Activated naive CD4-positive, alpha-beta T cell treated with anti-CD3 and anti-CD28 coated beads, Interleukin-2, amount 10 ng/mL, durations not matched to agents 7 days and 5 days (primary cell): ENCODE measurements at places on chromosomes 7 and 10.

DNA sequence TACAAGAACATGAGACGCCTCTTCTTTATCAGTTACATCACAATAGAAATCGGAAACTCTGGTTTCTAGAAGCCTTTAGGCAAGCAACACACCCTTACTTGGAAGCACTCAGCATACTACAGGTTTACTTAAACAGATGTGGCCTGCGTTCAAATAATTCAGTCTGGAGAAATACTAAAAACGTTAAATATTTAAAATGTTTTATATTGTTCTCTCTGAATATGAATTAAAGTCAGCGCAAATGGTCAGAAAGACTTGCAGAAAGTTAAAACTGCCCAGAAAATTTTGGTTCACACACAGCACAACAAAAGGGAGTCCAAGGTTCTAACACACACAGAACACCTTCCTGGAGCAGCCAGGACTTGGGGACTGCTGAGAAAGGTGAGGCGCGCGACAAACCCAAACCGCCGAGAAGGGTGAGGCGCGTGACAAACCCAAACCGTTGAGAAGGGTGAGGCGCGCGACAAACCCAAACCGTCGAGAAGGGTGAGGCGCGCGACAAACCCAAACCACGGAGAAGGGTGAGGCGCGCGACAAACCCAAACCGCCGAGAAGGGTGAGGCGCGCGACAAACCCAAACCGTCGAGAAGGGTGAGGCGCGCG lies 25.8 kb downstream of the ESYT2 start:
- DNase-seq = no peak

DNA sequence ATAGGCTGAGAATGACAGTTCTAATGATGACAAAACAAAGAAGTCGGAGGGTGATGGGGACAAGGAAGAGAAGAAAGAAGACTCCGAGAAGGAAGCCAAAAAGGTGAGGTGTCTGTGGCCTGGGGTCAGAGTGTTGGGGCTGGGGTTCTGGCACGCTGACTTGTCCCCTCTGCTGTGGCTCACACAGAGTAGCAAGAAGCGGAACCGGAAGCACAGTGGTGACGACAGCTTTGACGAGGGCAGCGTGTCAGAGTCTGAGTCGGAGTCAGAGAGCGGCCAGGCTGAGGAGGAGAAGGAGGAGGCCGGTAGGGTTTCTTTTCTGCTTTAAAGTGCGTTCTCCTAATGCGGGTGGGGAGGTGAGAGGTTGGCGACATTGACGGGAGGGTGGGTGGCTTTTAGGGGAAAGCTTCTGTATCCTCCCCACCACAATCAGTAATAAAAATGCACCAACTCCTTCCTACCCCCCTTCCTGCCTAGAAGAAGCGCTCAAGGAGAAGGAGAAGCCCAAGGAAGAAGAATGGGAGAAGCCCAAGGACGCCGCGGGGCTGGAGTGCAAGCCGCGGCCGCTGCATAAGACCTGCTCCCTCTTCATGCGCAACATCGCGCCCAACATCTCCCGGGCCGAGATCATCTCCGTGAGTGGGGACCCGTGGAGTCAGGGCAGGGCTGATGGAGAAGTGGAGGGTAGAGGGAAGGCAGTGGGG lies 4.6 kb downstream of the UFSP1 start:
- DNase-seq = no peak

- no peak for DNase-seq
Measured at GRCh38 chr10:27611744-27612550, 107.8 kb downstream of the RAB18 start.

- DNase-seq = no peak
Measured at GRCh38 chr10:107487284-107487683, 322.8 kb upstream of the SORCS1 start.

DNA sequence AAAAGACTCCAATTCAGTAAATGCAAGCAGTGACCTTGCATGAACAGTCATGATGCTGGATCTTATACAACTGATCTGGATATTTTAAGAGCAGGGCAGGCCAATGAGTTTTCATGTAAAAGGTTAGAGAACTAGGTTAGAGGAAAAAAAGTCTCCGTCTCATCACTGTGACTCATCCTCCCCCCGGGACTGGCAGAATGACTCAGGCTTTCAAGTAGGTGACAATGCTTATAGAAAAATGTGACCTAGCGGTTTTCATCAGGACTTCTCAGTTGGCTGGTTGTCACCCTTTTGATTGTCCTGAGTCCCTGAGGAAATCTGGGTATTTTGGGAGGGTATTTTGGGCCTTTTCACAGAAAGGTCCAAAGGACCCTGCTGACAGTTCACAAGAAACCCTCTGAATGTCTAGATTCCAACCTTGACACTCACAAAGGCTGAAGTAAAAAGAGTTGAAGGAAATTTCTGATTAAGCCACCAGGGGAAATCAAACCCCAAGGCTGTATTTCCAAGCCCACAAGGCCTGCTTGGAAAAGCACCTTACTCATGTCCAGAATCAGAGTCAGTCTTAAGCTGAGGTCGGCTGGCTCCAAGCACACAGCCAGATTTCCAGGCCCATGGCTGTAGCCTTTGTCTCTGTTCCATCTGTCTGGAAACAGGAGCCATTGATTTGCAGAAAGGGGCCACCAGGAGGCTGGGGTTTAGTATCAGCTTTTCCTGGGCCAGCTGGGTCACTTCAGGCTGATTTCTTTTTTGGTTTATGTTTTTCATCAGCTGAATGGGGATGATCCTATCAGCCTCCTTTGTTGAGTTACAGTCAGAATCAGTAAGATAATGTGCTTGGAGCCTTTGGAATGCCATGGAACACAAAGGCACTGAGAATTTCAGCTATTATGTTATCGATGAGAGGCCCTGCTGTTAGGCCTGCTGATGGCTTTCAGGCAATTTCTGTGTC lies 226.4 kb upstream of the HABP2 start:
- no peak for DNase-seq

- no peak for DNase-seq
Measured at GRCh38 chr7:132206594-132206993, 369.7 kb downstream of the PLXNA4 start.

DNA sequence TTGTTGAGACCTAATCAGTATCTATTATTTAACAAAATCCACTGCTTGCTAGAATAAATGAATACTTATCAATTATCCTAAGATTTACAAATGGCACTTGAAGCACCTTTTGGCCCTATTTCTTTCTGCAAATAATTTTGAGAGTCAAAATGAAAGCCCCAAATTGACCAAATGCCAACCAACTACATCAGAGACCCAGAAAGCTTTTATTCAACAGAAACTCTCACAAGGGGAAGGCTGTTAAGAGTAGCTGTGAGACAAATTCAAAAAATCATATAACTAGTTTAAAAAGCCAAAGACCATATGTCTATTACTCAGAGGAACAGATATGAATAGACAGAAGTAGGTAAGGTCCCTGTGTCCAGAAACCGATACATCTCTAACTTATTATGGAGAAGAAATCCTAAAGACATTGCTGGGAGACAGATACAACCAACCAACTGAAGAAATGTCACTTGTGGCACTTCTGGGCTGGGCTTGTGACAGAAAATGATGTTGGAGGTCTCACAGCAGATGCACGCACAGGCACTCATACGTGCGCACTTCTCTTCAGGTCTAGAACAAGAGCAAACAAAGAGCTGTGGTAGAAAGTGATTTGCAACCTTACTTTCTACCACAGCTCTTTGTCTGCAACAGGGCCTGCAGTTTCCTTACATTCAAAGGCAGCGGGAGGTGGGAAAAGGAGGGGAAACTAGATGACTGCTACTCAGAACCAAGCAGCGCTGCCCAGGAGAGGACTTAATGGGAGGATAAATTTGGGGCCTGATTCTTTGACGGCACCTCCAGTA lies 58.6 kb upstream of the KCNIP2 start:
- DNase-seq = no peak

GRCh38 chr7:50205011-50205410 lies 99.5 kb upstream of the IKZF1 start:
- DNase-seq = no peak

DNA sequence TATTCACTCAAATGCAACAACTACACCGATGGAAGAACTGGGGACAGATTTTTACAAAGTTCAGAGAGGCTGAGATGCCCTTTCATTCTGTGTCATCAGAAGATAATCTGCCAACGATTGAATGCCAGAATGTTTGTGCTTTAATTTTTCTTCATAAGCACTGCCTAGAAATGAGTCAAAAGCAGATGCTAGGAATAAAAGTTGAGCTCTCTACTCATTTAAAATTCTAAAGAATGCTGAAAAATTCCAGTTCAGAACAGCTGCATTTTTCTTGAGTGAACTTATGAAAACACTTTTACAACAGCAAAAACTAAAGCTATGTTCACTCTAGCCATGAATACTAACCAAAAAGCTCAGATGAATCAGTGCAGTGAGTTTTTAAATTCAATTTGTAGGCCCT lies 22.3 kb upstream of the FAM133B start:
- no peak for DNase-seq

- no peak for DNase-seq
Measured at GRCh38 chr7:34109936-34110780, 204.8 kb downstream of the BMPER start.

DNA sequence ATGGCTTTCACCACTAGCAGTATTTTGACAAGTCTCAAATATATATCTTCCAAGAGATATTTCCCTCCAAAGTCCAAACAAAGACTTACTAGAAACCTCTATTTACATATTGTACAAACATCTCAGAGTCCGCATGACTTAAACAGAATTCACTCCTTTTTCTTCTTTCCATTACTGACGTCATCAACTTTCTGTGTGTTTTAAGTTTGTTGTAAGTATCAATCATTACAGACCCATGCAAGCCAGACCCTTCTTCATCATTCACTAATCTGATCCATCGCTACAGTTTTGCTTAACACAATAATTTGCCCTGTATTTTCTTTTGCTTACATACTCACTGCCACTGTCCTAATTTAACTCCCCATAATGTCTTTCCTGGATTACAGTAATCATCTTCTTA lies 51.9 kb downstream of the SEMA3A start:
- no peak for DNase-seq

- DNase-seq = no peak
Measured at GRCh38 chr10:75398200-75398691, 3.3 kb downstream of the ZNF503 start.

DNA sequence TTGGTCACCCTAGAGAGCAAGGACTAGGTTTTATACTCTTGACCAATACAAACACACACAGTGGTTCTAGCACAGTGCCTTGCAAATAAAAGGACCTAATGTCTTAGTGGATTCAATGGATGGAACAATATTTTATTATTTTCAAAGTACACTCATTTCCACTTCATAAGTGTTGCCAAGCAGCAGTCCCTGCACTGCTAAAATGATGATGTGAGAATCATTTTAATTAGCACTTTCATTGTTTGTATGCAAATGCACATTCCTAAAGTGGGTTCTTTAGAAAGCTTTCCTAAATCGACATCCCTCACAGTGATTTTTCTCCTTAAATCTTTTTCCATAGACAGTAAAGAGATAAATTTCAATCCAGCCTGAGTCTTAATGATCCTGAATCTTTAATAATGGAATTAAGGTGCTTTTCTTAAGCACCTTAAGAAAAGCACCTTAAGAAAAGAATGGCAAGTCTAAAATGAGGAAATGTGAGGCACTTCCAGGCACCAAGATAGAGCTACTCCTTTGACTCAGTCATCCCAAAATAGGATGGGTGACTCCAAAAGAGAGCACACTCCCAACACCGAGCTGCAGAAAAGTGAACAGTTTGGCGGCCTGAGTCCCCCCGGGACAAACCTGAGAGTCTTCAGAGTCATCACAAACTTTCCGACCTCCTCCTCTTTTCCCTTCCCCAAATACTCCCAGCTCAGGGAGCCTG lies 84.5 kb downstream of the SORBS1 start:
- no peak for DNase-seq

- DNase-seq = no peak
Measured at GRCh38 chr7:31741852-31742251, 54.8 kb downstream of the PPP1R17 start.

- DNase-seq = no peak
Measured at GRCh38 chr7:33971106-33971505, 65.8 kb downstream of the BMPER start.
